ENCODE measurements at places on chromosomes 7 and 10.

- DNase-seq: no peak
These were observed 12.1 kb upstream of the MAGI2 start for GRCh38 chr7:79465551-79465950.

DNA sequence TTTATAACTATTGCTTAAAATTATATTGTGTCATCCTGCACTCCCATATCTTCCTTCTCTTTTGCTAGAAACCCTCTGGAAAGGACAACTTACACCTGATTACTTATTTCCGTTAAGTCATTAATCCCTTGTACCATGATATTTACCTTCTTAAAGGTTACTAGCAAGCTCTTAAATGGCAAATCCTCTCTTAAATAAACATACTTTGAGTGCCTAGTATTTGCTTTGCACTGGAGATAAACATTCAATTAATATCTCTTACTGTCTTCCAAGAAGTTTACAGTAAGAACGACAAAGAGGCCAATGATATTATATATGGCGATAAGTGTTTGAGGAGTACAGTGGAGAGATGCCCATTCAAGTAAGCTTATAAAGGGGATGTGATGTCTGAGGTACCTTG is 278.3 kb downstream of the HGF start:
- no peak for DNase-seq

DNA sequence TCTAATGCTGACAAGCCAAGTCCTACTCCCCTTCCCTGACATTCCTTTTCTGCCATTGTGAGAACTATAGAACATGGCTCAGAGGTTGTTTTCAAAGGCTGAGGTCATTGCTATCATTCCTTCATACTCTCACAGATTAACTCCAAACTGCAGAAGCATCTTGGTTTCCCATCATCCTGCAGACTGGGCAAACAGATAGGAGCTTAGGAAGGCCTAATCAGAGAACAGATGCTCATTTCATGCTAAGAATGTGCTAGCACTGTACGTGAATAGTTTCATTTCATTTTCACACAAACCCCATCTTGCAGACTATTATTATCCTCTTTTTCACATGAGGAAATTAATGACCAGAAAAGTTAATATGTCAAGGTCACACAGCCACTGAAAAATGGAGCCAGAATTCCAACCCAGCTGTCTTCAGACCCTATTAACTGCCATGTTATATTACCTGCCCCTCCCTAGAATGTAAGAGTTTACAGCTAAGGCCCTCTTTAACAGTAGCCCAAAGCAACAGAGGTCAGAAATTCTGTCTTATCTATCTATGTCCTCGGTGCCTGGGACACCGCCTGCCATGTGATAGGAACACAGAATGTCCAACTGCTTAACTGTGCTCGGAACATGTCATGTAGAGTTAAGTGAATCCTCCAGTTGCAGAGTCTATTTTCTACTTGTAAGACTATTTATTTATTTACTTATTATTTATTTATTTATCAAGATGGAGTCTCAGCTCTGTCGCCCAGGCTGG is 2.9 kb upstream of the LCOR start:
- no peak for DNase-seq

GRCh38 chr7:158302274-158303070 is 285.2 kb downstream of the PTPRN2 start:
- DNase-seq: no peak

DNA sequence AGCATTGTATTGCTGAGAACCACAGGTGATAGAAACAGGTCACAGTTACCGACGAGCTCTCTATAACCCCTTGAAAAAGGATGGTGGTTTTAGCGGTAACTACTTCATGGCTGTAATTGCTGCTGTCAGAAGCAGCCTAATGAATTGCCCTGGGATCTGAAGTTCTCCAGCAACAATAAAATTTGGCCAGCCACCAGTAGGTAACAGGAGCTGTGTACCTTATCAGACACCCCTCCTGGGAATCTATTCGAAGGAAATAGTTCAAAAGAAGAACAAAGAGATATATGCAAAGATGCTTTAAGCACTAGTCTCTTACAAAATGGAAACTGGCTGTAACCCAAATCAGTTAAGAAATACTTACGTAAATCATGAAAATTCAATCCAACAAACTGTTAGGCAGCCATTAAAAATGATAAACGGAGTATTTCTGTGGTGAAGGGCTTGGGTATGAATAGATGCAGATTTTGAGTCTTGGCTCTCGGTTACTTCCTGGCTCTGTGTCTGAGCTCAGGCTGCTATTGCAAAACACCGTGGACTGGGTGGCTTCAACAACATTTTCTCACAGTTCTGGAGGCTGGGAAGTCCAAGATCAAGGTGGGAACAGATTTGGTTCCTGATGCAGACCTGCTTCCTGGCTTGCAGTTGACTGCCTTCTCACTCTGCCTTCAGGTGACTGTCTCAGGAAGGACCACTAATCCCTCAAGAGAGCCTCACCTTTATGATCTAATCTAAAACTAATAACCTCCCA is 1.6 kb downstream of the MSRB2 start:
- peak; percentile 10 for DNase-seq

DNA sequence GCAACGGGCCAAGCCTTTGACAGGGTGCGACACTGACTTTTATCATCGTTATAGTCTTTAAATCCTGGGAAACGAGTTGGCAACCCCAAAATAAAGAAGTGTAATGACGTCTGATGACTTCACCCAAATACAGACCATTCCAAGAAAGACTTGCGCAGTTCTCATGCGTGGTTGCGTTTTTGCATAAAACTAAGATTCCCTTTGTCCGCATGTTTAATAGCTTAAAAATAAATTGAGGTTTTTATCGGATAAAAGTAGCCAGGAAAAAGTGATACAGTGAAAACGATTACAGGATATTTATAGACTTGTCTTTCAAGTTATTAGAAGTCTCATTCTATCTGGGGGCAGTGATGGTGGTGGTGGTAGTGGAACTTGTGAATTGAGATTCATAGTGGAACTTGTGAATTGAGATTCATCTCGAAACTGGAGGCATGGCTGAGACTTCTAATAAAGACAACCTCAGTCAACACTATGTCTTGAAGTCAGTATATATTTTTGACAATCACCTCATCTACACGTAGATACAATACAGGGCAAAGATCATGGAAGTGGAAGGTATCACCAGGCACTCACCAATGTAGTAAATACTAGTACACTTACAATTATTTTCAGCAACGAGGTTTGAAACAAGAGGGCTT is 1.2 kb upstream of the NAMPT start:
- no peak for DNase-seq

DNA sequence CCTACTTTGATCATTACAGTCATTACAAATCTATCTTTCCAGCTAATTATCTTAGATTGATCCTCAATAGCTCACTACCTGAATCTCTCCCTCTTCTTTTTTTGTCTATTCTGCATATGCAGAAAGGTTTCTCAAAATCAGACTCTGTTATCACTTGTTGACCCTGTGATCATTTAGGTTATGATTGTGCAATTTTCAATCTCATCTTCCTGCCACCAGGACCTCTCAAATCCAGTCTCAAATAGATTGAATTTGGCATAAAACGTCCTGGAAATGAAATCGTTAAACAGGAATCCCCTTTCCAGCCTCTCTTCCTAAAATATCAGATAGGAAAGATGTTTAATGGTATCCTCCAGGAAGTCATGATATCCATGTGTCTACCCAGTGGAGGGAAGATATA is 96.6 kb downstream of the ST8SIA6 start:
- DNase-seq: no peak

DNA sequence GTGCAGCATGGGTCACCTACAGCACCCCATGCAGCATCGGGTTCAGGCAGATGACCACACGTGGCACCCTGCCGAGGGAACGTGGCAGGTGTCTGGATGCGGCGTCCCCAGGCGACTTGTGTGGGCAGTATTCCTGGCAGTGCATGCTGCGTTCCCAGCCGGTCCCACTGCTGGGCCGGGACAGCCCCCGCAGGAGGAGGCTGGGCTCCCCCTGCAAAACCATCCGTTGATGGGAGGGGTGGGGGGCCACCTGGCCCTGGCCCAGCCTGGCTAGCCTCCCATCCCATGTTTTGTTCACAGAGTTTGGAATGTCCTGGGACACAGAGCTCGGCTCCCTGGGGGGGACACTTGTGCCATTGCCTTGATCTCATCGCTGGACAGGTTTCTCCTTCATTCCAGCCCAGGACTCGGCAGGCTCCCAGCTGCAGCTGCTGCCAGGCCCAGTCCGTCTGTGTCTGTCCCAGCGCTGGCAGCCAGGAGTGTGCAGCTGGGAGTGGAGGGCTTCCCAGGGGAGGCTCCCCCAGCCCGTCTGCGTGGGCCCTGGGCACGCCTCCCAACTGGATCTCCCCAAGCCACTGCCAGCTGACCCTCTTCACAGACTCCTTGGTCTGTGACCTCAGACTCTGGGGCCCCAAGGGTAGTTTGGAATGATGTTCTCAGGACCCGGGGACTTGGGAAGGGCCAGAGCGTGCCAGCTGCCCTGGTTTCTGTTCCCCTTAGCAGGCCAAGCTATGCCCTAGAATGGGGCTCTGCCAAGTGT is 32.6 kb downstream of the TMEM270 start:
- DNase-seq: peak; percentile 62

DNA sequence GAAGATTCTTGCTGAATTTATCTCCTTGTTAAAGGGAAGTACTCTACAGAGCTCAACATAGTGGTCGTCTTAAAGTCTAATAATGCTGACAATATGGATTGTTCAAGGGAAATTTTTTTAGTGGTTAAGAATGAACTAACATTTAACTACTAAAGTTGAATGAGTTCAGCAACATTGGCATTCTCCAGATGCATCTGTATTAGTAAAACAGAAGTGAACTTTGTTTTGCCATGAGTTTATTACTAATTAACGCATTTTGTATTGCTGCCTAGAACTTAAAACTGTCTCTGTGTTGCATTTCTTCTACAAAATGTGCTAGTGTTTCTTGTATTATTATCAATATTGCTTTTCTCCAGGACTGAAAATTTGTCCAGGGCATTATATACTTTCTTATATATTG is 67.5 kb downstream of the C1GALT1 start:
- DNase-seq: no peak

DNA sequence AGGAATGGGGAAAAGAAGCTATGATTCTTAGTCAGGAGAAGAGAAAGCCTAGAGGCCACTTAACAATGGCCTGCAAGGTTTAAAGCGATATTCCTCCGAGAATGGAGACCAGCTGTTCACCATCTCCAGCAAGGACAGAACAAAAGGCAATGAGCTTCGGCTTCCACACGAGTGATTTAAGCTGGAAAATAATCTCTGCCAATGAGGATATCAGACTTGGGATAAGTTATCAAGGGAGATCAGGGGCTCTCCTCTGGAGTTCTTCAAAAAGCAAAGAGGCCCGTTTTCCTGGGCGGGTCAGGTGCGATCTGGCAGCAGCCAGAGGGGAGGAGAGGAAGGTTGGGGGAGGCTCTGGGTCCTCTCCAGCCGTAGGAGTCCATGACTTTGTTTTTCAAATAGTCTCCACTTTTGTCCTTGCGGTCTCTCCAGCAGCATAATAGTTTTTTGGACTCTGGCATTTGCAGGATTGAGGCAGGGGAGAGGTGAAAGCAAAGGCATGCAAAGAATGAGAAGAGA is 211.3 kb downstream of the SKIDA1 start:
- DNase-seq: peak; percentile 29

- no peak for DNase-seq
These were observed 38.9 kb downstream of the DRGX start for GRCh38 chr10:49356944-49357343.

GRCh38 chr10:88659725-88660597 is 4.3 kb upstream of the LIPF start:
- DNase-seq: no peak

DNA sequence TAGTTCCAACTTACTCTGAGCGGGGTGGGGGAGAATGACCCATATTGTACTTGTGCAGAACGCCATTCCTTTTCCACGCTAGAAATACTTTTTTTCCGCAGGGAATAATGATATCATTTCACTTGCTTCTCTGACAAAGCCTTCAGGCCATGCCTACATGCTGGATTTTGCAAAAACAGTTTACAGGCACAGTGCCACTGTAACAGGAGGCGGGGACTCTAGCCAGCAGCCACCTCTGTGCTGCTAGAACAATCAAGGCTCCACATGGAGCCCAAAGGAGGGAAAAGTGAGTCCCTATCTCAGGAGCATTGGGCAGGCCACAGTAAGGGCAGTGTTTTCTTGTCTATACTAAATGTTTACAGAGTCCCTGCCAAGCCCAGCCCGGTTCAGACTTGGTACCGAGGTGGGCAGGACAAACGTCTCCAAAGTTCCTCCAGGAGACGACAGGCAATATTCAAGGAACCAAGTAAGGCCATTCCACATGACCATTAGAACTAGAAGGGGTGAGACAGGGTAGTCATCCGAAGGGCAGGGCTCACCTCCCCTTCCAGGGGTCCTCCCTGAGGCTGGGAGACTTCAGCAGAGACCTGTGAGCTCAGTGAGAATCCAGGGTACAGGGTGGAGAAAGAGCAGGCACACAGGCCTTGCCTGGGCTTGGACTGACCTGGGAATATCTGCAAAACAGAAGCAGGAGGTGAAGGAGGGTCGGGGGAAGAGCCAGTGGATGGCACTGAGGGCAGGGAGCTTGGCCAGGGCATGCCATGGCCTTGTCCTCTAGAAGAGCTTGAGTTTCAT is 90.9 kb upstream of the NPS start:
- DNase-seq: no peak

GRCh38 chr10:98170249-98171117 is 36.0 kb downstream of the R3HCC1L start:
- peak; percentile 34 for DNase-seq

- no peak for DNase-seq
These were observed 676.4 kb upstream of the NRP1 start for GRCh38 chr10:34010891-34011290.

DNA sequence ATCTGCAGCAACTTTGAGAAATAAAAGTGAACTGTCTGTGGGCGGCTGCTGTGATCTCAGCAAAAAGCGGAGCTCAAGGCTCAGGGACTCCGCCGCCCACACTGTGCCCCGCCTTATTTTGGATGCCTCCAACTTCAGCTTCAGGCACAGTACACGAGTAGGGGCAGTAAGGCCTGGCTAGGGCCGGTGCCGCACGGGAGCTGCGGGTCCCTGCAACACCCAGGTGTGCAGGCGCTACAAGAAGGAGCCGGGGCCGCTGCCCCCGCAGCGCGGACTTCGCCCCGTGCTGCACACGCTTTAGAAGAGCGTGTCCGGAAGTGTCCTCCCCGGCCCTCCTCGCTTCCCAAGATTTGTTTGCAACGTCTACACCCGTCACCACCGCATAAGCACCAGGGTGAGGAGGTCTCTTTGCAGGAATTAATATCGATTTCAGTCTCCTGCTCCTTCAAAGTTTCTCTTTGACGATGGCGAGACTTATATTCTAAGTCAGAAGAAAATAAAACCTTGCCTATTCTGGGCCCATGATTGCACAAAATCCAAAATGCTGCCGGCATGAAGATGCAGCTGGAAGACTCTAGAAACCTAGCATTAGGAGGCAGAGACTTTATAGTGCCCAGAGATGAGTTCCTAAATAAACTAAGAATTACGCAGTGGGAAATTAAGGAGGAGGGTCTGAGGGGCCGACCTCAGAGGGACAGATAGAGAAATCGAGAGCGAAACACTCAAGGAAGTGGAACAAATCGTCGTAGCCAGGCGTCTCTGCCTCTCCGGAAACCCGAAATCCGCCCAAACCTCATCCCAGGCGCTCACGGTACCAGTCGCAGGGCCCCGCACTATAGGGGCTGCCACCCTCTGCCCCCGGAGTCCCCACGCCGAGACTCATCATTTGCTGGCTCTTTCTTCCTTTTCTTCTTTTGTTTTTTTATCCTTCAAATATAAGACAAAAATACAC is 6.4 kb downstream of the VAX1 start:
- DNase-seq: no peak
